ENCODE measurements at places on chromosomes 16 and 17.

DNA sequence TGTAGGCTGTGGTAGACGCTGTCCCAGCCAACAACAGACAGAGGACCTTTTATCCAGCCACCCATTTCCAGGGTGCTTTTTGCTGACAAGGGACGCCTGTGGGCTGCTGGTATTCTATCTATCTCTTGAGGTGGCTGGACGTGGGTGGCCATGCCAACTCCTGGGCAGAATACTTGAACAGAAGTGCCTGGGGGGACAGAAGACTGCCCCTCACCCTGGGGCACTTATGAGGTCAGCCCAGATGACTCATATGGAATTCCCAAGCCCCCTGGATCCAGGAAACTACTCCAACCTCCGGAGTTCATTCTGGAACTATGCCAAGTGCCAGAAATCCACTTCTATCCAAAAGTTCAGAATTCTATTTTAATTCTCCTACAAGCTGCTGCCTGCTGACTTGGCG, 61.3 kb downstream of the CDRT4 start:
- DNase-seq, result peak; percentile 52

- DNase-seq, result no peak
These were observed 80.1 kb downstream of the SOCS1 start for GRCh38 chr16:11175787-11176341.

DNA sequence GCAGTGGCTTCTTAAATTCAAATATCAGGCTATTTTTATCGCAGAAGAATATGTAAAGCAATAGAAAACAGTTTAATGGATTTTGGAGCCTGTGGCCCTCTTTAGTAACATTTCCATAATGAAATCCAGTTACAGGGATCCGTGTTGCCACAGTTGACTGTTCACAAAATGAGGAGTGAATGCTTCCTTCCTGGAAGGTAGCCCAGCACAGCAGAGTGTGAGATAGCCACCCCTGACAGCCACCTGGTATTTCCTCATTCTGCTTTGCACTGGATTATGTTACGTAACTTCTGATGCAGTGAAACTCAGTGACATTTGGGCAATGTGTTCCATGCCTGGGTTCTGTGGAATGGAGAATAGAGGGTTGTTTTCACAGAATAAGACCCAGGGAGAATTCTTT, 517.2 kb downstream of the RBFOX1 start:
- no peak for DNase-seq

- no peak for DNase-seq
These were observed 8.4 kb downstream of the BAIAP2 start for GRCh38 chr17:81043319-81043724.

GRCh38 chr17:51166987-51167931, 1.0 kb downstream of the NME2 start:
- DNase-seq, result peak; percentile 27

DNA sequence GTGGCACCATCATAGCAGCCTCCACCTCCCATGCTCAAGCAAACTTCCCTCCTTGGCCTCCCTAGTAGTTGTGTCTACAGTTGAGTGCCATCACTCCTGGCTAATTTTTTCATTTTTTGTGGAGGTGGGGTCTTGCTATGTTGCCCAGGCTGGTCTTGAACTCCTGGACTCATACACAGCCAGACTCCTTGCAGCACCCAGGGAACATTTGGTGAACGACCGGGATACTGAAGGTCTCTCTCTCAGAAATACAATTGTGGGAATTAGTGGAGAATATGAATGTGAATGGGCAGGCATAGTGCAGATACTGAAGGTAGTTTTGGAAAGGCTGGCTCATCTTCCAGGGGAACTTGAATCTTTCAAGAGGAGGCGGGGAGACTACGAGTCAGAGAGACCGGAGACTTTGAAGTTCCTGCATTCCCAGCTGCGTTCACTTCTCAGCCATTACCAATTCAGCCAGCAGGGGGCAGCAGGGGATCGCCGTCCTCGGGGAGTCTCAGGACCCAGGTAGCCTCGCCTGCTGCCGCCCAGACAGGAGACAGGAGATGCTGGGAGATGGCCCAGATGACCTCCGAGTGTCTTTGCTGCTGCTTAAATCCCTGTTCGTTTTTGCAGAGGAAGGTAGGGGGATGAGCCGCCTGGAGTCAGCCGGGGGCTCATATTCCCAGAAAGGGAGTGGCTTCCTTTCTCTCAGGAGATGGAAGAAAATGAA, 68.6 kb downstream of the HAPSTR1 start:
- DNase-seq, result peak; percentile 62

GRCh38 chr17:57948555-57949420, 6.4 kb downstream of the CUEDC1 start:
- DNase-seq, result peak; percentile 99

DNA sequence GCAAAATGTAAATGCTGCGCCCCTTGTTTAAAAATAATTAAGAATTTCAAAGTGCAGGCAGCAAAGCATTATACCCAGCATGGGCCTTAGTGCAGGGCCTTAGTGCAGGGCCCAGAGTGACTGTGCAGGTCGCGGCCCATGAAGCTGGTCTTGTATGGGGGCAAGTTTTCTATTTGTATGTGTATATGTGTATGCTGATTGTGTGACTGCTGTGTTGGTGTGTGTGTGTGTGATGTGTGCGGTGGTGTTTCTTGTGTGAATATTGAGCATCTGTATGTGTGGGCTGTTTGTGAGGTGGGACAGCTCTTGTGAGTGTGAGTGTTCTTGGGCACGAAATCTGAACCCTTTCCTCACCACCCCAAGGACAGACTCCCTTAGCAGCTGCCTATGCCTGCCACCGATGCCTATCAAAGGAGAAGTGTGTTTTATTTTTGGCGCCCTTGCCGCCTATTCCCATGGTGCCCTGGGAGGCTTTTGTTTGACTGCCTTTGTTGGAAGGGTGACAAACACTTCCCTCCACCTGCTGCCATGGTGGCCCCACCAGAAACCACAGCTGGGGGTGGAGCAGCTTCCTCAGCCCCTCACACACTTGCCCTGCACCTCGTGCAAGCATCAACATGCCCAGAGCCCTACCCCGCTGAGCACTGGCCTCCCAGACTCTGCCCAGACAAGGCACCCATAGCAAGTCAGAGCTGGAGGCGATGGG, 18.0 kb downstream of the CCR7 start:
- no peak for DNase-seq

DNA sequence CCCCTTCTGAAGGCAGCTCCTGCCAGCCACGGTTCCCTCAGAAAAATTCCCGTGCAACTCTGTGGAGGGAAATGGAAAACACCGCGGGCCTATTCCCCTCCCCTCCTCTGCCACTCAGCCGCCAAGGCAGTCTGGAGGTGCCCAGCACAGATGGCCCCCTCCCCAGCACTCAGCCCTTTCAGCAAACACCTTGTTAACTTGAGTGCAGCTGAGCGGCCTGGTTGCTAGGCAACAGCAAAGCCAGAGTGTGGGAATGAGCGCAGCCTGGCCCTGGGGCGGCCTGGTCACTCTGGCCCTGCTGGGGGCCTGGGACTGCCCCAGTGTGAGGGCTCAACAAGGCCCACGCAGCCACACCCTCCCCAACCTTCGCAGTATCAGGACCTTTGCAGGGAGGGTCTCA, 32.8 kb downstream of the CACNA1G start:
- peak; percentile 45 for DNase-seq

DNA sequence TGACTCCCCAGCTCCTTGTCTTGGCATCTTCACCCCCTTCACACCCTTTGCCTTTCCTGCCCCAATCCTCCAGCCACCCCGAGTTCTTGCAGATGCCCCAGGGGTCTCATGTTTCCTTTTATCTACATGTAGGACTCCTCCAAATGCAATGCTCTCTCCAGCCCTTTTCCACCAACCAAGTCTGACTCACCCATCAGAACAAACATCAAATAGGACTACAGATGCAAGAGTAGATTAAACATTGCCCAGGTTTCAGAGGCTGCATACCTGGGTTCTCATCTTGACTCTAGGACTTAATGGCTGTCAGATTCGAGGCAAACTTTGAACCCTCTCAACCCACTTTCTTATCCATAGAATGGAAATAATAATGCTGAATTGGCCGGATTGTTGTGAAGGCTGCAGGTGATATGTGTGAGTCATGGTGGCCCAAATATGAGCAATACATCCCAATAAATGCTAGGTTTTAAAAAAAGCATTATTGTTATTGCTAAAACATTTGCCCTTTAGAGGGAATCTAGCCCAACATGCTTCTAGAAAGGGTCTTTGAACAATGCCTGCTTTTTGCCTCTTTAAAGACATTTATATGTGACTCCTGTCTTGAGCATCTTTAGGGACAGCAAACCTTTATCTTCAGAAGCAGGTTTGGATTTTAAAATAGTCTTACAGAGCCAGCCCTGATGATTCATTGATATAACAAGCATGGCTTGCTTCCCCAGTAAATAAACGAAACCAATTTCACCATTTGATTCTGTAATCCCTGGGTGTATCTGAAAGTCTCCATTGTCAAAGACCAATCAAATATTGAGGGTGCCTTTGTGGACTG, 310.1 kb downstream of the FOXL1 start:
- peak; percentile 38 for DNase-seq

GRCh38 chr17:43880420-43880991, 26.8 kb downstream of the MPP2 start:
- peak; percentile 25 for DNase-seq

GRCh38 chr16:11229906-11230305, 26.1 kb downstream of the SOCS1 start:
- DNase-seq, result no peak

GRCh38 chr16:56108724-56109123, 82.6 kb upstream of the GNAO1 start:
- DNase-seq, result no peak

DNA sequence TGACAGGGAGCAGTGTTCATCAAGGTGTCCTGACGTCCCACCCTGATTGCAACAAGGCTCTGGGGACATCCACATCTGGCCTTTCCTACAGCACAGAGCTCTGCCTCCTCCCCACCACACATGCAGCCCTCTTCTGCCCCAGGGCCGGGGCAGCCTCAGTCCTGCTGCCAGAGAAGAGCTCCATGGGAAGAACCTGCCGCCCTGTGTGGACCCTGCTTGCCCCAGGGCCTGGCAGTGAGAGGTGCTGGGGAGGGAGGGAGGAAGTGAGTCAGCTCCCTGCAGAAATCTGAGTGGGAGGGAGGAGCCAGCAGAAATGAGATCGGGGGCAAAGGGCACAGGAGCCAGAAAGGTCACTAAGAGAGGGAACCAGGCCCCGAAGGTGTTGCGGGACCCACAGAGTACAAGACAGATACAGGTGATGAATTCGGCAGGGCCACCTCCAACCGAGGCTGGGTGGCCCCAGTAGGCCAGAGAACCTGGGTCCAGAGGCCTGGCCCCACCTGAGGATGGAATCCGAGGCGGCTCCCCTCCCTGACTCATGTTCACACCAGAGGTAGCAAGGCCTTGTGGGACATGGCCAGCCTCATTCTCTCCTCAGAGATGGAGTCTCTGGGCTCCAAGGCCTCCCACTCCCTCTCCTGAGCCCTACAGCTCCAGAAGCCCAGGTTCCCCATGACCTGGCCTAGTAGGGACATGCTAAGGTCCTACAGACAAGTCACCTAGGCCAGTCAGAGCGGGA, 24.8 kb downstream of the MYO18A start:
- DNase-seq, result peak; percentile 94

DNA sequence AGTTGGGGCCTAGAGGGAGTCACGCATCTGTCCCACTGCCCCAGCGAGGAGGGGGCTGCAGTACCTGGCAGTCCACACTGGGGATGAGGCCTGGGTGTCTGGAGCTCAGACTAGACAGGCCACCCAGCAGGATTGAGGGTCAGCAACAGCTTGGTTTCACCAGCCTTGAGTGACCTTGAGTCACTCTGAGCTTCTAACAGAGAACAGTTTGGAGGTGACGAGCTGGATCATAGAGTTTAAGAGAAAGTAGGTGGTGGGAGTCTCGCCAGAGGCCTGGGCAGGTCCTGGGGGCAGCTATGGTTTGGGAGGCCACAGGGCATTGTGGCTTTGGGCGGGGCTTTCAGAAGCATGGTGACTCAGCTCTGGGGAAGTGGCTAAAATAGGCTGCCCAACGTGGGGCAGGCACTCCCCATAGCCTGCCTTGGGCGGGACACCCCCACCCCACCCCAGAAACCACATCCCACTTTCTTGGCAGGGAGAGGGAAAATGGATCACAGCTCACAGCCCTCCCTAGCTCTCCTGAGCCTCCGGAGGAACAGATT, 20.5 kb downstream of the CDC42EP4 start:
- DNase-seq, result peak; percentile 98

DNA sequence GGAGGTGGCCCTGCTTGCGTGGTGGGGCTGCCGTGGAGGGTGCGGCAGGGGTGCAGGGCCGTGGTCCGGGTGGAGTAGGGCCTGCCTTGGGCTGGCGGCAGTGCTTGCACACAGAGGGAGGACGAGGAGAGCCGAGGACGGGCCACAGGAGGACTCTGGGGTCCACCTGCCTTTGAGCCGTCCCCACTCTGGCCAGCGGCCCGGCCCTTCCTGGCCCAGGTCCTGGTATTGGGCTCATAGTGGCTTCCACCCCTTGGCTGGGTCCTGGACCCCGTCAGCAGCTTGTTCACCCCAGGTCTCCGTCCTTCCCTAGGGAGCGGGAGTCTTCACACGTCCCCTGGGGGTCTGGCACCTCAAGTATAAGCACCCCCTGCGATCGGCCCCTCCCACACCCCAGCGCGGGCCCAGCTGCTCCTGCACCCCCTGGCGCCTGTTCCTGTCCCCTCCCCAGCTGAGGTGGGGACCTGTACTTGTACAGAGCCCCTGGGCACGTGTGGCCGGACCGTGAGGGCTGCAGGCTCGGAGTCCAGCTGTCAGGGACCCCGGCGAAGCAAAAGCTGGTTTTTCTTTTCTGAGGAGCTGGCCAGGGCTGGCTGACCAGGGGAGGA, 40.1 kb downstream of the SOX8 start:
- no peak for DNase-seq

Data from M059J (cell line).